ENCODE measurements at places on chromosomes 2 and 18. TPM values are rescaled to one million over a fixed set of nuclear protein-coding genes. Genes with fewer than 3 reads are reported as not detected.

Gene TEKT4
- total RNA-seq, result not detected

Gene SLC5A7
- not detected for total RNA-seq

DNA sequence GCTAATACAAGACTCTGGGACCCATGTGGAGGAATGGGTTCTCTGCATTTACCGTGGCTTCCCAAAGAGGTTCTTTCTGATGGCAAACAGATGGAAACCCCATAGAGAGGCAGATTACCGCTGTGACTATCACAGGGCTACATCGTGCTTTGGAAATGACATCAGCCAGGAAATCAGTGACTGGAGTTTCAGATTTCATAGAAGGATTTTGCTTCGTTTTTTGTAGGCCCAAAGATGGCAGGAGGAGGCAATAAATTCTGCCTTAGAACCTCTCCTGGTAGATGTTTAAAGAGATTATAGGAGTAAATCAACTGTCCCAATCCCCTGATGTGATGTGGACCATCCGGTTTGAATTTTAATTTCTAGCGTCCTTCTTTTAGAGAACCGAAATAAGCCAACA, 214.1 kb downstream of the AGPS start:
- DNase-seq, result peak; percentile 95

Gene BCL11A
- 2.8 TPM for total RNA-seq

DNA sequence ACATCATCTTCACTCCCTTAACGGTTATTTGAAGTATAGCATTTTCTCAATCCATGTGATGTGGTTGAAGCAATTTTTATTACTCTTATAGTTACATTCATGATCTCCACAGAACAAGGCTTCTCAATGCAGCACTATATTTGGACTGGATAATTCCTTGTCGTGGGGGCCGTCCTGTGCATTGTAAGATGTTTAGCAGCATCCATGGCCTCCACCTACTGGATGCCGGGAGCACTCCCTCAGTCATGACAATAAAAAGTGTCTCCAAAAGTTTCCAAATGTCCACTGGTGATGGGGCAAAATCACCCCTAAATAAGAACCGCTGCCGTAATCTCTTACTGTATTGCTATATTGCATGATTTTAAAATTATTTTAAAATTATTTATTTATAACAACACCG, 110.6 kb upstream of the DDX18 start:
- no peak for DNase-seq

- peak; percentile 93 for DNase-seq
Measured at GRCh38 chr2:217360781-217361482, 501.1 kb upstream of the TNP1 start.

DNA sequence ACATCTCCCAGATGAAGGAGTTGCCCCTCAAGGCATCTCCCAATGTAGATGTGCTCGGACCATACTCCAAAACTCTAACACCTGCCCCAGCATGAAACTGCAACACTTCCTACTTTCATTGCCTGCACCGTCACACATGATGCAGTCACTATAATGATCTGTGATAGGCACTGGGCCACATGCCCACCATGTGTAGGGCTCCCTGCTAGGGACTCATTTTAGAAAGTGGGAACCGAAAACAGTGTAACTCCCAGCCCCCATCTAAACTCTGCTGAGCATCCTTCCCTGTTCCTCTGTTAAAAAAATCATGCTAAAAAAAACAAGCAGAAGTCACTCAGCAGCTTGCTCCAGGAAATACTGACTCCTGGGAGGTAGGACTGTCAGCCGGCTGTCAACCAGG, 496.1 kb upstream of the RAB6C start:
- DNase-seq, result no peak

DNA sequence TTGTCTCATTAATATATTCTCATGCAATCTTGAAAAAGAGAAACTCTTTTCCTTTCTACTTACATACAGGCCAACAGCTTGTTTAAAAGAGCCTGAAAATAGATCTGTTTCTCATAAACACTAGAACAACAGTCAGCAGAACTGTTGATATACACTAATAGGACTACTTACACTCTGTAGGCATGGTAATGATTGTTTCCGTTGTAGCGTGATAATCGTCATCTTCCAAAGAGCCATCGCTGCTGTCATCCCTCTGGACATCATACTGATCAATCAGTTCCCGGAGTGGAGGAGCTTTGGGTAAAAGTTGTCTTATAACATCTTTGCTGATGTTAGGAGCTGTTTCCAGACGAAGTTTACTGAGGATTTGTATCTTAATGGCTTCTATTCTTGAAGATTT, 476 bp downstream of the MSTN start:
- no peak for DNase-seq

GRCh38 chr2:213187833-213188532, 36.6 kb upstream of the IKZF2 start:
- peak; percentile 41 for DNase-seq

Gene REG3G
- total RNA-seq, result not detected

DNA sequence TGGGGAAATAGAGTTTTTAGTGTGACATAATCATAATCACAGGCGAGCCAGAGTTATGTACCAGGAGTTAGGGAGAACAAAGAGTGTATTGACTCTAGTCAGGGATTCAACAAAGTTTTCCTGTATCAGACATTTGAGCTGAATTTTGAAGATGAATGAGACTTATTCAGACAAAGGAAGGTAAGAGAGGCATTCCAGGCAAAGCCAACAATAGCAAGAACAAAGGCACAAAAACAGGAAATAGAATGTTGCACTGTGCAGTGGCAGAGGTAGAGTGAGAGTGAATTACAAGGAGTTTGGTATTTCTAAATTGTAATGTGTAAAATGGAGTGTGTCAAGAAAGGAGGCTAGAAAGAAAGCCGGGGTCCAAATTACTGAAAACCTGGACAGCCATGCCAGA, 156.2 kb downstream of the CCDC148 start:
- no peak for DNase-seq

DNA sequence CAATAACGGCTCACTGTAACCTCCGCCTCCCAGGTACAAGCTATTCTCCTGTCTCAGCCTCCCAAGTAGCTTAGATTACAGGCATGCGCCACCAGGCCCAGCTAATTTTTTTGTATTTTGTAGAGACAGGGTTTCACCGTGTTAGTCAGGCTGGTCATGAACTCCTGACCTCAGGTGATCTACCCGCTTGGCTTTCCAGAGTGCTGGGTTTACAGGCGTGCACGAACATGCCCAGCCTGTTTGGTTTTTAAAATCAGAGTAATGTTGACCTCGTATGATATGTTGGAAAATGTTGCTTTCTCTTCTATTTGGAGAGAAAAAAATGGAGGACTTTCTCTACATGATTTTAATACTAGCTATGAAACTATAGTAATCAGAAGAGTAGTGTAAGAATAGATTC, 386.2 kb downstream of the PTH2R start:
- DNase-seq, result no peak

DNA sequence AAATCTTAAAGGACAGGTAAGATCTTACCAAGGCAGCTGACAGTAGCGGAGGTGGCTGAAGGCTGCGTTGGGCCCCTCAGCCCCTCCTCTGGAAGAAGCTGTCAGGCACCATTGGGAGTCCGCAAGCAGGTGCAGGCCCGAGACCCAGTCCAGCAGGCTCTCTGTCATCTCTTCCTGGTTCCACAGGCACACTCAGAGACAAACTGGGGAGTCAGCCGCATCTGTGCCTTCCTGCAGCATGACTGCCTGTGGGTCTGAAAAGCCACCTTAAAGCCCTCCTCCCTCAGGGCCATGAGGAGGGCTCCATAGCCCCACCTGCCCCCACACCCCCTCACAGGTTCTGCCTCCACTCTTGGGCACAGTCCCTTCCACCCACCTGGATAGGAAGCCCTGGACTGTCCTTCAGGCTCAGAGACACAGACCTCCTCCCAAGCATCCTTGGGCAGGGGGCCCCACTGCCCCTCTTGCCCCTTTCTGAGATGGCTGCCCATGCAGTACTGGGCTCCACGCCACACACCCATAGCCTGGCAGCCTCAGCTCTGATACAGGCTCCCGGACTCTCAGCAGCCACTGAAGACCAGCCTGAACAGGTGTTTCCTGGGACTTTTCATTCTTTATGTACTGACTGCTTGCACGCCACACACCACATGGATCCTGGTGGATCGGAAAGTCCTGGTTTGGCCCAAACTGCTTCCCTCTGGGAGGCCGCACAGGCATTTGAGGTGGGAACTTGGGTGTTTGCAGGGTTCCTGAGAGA, 239.8 kb downstream of the SEPTIN10 start:
- no peak for DNase-seq

DNA sequence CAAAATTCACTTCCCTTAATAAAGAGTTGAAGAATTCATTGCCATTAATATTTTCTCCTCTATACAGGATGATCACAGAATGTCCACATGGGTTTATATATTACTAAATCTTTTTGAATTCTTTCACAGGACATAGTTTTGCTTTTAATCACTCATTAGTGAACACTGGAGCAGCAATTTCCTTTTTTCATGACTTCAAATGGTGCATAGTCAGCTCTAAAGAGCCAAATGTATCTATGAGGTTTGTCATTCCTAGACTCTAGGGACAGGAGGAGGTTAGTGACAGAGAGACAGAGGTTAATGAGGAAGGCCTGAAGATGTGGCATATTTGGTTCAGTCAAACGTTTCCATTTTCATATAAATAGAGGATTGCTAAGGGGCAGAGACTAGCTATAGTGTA, 111.8 kb downstream of the FSHR start:
- no peak for DNase-seq

DNA sequence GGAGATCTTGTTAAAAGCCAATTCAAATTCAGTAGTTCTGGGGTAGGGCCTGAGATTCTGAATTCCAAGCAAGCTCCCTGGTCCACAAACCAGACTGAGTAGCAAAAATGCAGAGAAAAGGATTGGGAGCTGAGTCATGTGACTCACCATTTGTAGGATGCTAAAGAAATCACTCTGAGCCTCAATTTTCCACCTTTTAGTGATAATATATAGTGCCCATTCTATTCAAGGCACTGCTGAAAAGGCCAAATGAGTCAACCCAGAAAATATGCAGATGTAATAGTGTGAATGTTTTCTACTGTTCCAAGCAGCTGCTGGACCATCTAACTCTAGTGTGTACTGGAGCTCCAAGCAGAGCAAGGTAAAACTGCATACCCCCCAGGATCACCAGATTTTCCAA, 47.2 kb downstream of the SLC14A2 start:
- DNase-seq, result no peak

- DNase-seq, result no peak
Measured at GRCh38 chr2:43133708-43134570, 92.5 kb downstream of the ZFP36L2 start.

DNA sequence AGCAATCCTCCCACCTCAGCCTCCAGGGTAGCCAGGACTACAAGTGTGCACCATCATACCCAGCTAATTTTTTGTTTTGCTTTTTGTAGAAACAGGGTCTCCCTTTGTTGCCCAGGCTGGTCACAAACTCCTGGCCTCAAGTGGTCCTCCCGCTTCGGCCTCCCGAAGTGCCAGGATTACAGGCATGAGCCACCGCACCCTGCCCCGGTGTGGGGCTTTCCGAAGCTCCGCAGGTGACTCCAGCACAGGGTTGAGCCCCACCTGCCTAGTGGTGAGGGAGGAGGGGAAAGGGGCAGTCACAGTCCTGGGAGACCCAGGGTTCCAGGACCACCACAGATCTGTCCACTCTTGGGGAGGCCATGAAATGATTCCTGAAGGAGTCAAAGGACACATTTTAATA, 5.2 kb downstream of the PRLH start:
- DNase-seq, result no peak

DNA sequence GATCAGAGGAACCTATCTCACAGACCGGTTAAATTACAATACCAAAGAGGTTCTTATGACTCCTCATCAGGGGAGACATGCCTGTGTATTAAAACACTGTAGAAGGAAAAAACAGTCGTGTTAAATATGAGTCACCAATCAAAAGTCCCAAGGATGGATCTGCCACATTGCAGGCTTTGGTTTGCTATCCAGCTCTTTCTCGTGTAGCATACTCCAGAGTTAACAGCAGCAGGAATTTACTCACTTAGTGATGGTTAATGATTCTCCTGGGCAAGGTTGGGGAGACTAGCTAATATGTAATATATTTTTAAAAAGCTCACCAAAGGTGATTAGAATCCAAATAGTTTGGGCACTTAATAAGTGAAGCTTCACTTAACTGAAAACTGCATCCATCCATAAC, 109.7 kb downstream of the MBD5 start:
- no peak for DNase-seq

GRCh38 chr2:186595219-186595618, 5.4 kb downstream of the ITGAV start:
- no peak for DNase-seq

DNA sequence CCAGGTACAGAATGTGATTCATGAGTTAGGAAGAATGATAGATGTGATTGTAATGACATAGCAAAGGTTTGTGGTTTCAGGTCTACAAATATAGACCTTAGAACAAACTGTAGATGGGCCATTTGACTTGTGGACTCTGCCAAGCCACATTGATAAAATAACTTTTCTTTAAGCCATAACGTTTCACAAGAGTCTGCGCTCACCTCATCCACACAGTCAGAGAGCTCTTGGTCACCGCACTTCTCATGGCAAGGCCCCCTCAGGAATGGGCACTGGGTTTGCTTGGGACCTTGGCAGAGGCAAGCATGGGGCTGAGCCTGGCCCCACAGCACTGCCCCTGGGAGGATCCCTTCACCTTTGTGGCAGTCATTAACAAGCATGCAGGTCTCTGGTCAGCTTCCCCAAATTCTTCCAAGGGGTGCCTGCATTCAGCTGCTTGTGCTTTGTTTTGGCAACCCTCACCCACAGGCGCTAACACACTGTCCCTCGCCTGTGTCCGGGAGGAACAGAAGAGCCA, 14.0 kb downstream of the ARMC9 start:
- DNase-seq, result no peak

DNA sequence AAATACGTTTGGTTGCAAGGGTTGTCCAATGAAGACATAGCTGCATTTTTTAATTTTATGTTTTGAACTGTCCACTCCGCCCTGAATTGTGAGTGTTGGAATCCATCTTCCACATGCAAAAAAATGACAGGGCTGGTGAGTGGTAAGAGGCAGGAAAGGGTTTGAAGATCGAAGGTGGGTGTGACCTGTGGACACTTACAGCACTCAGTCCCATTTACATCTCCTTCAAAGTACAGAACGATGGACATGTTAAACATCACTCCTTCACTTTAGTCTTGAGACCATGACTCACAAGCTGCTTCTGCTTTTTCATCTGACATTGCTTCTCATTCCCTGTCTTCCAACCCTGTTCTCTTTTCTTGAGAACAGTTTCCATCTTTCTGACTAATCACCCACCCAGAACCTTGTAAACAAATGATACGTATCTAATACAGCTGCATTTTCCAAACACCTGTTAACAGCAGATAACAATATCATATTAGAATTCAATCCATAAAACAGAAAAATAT, 179.3 kb downstream of the ZNF516 start:
- no peak for DNase-seq

Measured in A673 (cell line).